AG04449 (cell line): ENCODE measurements at places on chromosomes 2 and 18.

DNA sequence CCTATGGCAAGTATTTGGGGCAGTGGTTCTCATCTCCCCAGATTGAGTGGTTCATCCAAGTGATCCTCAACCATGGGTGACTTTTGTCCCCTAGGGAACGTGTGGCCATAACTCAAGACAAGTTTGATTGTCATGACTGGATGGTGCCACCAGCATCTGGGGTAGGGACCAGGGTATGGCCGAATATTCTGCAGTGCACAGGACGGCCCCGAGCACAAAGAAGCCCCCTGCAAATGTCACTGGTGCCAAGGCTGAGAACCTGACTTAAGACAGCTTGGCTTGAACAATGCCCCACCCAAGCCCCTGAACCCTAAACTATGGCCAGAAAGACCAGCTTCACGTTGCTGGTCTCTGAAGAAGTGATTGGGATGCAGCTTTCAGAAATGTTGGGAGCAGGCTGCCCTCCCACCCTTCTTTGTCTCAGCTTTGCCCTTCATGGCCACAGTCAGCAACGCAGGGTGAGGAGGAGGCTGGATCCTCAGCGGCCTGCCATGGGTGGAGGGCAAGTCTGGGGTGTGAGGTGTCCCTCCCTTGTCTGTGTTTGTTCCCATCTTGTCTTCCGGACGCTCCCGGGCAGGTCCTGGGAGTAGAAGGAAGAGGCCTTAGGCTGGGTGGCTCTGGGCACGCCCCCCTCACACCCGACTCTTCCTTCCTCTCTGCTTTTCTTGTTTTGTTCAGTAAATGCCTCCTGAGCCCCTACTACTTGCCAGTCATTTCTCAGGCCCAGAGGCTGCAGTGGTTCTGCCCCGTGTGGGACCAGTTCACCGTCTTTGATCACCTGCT lies 43.4 kb downstream of the GREB1 start:
- DNase-seq: no peak

GRCh38 chr18:65322895-65323294 lies 427.9 kb upstream of the CDH7 start:
- no peak for DNase-seq

DNA sequence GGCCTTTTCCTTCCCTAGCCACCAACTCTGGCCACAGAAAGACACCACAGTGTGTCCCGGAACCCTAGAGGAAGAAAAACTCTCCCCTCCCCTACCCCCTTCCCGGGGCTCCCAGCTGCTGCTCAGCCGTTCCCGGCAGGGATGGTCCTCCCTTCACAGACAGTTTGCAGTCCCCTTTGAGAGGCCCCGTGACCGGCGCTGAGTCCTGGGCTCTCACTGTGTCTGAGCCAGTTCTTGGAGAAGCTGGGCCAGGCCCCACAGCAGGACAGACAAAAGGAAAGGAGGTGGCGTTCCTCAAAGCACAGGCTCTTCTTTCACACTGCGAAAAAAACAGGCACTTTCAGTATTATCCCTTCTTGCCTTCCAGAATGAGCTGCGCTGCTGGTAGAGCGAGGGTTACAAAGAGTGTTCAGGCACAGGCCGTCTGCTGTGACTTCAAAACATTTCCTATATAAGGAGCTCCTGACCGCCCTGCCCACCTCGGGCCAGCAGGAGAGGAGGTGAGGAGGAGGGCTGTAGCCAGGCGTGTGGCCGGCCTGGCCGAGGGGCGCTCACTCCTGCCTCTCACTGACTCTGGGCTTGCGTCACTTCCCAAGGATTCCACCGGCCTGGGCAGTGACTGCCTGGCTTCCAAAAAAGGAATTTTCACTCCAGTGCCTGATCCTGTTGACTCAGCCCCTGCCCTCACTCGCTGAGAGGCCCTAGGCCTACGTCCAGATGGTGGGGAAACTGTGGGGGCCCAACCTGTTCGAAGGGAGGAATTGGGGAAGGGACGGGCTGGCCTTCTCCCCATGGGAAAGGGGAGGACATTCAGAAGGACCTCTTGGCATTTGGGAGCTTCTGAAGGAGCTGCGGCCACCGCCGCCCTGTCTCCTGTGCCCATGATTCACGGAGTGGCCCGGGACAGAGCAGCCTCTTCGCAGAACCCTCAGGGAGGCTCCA lies 24.9 kb downstream of the CIDEA start:
- peak; percentile 91 for DNase-seq

DNA sequence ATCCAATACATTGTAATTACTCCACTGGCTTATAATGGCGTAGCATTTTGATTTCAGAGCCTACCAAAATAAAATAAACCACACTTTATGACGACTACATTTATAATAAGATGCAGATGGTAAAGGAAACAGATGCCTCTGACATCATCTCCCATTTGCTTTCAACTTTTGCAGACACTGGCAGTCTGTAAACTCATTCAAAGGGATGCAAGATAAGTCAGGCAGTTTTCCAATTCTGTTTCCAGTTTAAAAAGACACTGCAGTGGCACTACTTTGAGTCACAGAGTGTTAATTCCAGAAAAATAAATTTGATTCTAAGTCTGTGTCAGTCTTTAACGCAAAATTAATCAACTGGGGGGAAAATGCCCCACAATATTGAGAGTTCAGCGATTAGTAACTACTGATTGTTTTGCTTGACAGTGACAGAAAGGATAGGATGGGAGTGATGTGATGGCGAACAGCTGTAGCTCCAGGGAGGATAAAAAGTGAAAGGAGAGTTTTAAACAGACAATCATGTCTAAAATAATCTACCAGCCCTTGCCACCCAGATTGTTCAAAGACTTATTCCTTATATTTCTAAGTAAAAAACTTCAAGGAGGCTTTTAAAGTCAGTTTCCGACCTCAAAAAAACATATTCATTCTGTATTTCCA lies 6.7 kb downstream of the DSEL start:
- DNase-seq: no peak

GRCh38 chr18:70982292-70982691 lies 693.4 kb downstream of the SOCS6 start:
- DNase-seq: no peak

- no peak for DNase-seq
These were observed 301.9 kb upstream of the MYT1L start for GRCh38 chr2:2633017-2633416.

DNA sequence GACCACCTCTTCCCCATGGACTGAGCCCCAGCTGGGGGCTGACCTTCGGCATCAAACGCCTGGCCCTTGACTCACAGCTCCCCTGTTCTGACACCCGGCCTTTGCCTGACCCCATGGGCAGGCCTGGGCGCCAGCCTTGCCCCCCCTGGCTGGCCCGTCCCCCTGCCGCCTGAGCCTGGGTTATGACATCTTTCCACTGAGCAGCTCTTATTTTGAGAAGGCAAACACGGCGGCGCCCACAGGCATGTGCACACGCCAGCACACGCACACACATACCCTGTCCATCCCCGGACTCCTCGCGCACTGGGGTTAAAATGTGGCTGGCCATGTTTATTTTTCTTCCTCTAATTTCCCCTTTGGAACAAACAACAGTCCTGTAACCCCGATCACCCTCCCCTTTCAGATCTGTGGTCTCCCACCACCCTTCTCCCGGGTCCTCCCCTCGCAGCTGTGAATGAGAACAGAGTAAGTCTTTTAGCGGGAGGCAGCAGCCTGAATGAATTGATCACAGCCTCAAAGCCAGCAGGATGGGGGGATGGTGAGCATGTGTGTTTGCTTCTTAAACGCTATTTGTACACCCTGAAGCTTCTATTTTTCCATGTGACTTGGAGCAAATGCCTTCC lies 11.8 kb upstream of the ATOH8 start:
- DNase-seq: peak; percentile 88

DNA sequence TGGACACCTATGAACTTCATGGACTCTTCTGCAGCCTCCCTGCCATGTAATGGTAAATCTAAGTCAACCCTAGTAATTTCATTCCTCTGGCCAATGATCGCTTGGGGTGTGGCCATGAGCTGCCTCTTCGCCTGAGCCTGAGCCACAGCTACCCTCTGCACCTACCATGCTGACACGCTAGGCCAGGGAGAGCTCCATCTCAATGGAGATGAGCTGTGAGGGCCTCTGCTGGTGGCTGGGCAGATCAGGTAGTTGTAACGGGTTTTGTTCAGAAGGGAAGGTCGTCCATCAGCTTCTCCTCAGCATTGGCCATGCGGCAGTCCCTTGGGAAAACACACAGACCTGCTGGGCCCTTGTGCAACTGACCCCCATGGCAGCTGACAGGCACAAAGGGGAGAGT lies 24.4 kb downstream of the MPHOSPH10 start:
- DNase-seq: no peak

- no peak for DNase-seq
These were observed 216.4 kb upstream of the OSR1 start for GRCh38 chr2:19574778-19575260.
